ENCODE measurements at places on chromosomes 6 and 20.

- peak; percentile 39 for DNase-seq
Observed at GRCh38 chr6:105545228-105545920, 142.5 kb upstream of the PREP start.

- no peak for DNase-seq
Observed at GRCh38 chr20:37355252-37356180, 9.6 kb downstream of the SRC start.

GRCh38 chr6:128663238-128663637 lies 142.8 kb upstream of the PTPRK start:
- DNase-seq = no peak

DNA sequence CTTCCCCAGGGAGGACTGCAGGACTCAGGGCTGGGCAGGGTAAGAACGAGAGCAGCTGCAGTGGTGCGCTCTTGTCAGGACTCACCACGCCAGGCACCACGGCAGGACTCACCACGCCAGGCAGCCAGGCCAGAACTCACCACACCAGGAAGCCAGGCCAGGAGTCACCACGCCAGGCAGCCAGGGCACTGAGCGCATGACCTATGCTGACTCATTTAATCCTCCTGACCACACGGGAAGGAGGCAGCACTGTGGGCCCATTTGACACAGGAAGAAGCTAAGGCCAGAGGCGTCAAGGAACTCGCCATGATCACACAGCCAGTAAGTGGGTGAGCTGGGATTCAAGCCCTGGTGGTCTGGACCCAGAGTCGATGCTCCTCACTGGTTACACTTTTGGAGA lies 189.3 kb downstream of the PREX1 start:
- DNase-seq = peak; percentile 53

DNA sequence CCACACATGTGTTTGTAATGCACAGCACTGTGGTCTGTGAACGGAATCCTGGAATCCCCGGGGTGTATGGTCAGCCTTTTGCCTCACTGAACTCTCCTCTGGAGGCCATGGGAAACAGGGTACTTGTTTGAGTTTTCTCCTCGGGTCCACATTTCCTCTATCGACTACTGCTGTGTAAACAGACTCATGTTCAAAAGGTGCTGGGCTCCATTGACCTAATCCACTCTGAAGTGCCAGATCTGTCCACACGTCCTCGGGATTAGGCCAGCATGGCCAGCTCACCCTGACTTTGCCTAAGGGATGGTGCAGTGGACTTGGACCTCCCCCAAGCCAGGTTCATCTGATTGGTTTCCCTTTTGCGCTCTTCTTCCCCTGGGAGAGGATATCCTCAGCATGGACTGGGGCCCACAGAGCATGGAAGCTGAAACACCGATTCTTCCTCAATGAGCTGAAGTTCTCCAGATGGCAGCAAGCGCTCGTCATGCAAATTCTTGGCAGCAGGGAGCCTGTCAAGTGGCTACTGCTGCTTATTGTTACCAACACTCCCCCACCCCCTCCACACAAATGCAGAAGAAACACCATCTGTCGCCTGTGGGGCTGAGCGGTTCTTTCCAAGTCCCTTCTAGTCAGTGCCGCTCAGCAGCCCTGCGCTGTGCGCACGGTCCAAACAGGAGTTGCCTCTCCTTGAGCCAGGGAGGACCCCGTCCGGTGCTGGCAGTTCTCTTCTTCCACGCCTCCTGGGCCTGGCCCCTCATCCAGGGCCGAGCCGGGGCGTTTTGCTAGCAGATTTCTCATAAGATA lies 292.6 kb upstream of the MARCKS start:
- peak; percentile 61 for DNase-seq

DNA sequence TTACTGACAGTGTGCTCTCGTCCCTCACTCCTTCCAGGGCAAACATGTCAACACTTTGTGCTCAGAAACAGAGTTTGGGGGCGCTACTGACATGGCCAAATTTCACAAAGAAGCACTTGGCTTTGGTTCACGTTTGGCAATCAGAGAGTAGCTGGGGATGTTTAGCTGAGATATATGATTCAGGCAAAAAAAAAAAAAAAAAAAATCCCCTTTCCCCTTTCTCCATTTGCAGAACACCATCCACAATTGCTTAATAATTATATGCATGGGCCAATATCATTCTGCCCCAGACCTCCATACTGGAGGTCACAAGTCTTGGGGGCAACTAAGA lies 128.4 kb upstream of the ADGRF1 start:
- peak; percentile 63 for DNase-seq

GRCh38 chr6:169286961-169287360 lies 33.3 kb upstream of the THBS2 start:
- no peak for DNase-seq

DNA sequence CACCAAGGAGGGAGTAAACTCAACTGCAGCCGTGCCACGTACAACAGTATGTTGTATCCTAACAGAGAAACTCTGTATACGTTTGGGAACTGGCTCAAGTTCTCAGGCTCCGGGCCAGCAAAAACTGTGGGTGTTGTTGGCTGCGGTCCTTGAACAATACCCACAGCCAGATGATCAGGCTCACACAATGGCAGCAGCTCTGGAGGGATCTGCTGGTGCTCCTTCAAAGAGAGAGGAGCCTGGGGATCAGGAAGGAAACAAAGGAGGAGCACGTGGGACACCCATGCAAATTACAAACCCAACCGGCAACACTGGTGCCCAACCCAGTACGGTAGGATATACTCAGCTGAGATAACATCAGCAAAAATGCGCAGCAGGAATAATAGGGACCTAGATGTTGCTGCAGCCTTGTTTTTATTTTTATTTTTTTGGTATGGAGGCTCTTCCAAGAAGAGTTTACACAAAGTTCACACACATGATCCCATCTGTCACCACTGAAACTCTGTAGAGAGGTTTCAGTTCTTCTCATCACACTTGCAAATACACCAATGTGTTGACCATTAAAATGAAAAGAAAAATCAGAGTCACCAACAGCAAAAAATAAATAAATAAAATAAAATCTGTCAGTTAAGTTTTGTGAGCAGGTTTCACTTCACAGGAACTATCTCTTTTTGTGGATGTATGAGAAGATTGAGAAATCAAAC lies 41.2 kb upstream of the PDE10A start:
- DNase-seq = no peak

DNA sequence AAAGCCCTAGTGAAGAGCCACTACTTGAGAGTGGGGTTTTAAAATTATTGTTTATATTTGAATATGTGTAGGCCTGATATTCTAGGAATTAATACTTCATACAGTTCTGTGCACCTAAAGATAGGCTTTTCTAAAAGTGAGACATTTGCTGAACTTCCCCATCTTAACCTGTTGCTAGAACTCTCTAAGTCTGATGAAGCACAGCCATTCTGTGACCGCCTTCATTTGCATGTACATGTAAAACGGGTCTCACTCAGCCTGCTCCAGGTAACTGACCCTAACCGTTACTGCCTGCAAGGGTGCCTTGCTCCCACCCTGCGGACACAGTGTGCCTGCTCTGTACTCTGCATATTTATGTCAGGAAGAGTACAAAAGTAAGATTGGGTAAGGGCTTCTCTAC lies 44.3 kb upstream of the IRF4 start:
- DNase-seq = no peak

DNA sequence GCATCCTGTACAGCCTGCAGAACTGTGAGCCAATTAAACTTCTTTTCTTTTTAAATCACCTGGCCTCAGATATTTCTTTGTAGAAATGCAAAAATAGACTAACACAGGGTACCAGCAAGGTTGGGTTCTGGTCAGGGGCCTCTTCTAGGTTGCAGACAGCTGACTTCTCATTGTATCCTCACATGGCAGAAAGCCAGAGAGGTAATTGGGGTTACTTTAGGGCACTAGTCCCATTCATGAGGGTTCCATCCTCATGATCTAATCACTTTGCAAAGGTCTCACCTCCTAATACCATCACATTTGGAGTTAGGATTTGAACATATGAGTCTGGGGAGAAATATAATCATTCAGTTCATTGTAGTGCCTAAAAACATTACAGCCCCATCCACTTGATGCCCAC lies 101.5 kb downstream of the LCA5 start:
- DNase-seq = no peak

DNA sequence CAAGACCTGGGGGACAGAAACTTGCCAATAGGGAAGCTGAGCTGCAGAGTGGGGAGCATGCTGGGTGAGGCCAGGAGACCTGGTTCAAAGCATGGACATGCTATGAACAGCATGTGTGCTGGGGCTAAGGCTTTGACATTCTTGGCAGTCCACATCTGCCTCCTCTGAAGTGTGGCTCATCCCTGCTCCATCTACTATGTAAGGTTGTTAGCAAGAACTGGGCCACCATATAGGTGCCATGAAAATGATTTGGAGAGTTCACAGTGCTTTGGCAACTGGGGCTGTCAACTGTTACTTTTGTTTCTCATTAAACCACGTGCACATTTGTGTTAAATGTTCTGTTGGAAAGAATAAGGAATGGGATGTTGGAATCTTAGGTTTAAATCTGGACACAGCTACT lies 311.1 kb downstream of the CDC5L start:
- DNase-seq = no peak

- peak; percentile 40 for DNase-seq
Observed at GRCh38 chr20:59032713-59033059, 551 bp upstream of the ATP5F1E start.

DNA sequence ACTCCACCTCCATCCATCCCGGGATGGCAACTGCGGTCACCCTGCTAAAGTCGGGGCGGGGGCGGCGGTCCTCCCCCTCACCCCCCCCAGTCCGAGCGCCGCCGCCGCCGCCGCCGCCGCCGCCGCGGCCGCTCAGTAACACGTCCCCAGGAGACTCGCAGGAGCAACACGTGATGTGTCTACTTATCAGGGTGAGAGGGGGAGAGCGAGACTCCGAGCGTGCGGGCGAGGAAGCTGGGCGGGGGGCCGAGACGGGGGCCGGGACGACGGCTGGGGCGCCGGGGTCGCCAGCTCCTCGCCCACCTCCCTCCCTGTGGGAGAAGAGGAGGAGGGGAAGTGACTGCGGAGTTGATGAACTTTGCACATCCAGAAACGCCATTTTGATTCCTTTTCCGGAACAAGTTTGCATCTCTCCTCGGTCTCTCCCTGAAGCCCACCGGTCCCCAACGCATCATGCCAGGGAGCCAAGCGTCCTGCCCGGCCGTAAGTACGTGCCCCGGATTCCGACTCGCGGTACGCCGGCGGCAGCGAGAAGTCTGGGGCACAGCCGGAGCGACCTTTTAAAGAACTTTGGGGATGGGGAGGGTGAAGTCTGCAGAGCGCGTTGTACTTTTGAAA lies at the start of gene RREB1:
RREB1 (plus strand) TSS at position 384 of the 618 bp plus-strand sequence. CDS start 73,951 bp downstream, outside the sequence.
- peak; percentile 46 for DNase-seq

DNA sequence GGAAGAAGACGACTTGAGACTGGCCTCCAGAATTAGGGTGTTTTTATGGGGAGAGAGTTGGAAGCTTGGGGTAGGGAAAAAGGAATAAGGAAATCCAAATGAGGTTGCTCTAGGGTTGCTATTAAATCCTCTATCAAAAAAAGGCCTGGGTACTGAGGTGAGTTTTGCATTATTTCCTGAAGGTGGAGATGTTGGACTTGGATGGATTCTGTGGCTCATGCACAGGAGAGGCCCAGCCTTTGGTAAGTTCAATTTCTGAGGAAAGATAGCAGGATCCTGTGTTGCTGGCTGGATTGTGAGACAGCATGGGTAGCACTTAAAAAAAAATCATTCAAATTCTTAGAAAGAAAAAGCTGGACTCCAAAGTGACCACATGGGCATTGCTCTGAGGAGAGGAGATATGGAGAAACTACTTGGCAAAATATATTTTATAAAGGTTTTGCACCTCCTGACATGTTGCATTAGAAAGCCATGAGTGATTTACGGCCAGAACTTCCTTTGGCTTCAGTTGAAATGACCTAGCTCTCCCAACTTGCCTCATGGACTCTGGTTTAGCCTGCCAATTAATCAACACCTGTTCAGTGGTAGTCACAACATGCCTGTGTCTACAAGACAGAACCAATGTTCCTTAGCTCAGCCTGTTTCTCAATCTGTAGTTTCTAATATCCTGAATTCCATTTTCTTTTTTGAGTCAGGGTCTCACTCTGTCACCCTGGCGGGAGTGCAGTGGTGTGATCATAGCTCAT lies 152.1 kb upstream of the RALGAPA2 start:
- no peak for DNase-seq

- no peak for DNase-seq
Observed at GRCh38 chr6:96015518-96016333, at the start of gene FUT9. Gene FUT9 (plus strand): TSS chr6:96015974. CDS start chr6:96203156, 187,182 bp downstream.

DNA sequence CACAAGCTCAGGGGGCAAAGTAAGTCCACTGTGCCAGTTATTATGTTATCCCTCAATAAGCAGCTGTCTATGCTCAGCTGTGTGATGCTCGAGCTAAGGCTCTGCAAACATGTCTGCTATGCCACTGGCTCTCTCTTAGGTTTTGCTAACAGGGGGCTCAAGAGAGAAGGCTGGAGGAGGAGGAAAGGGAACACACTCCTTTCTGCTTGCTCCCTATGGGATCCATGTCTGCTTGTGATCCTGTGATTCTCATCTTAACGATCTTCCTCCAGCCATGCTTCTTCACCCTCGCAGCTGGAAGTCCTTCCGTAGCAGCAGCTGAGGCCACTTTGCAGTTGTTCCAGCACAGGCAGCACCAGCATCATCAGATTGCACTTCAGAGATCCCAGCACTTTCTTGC lies 37.0 kb upstream of the IGF2R start:
- no peak for DNase-seq

GRCh38 chr6:151290877-151291721 lies 51.3 kb downstream of the AKAP12 start:
- DNase-seq = no peak

GRCh38 chr20:22620342-22620741 lies 36.0 kb upstream of the FOXA2 start:
- DNase-seq = no peak

- peak; percentile 12 for DNase-seq
Observed at GRCh38 chr20:13775867-13776266, 8.9 kb downstream of the ESF1 start.

DNA sequence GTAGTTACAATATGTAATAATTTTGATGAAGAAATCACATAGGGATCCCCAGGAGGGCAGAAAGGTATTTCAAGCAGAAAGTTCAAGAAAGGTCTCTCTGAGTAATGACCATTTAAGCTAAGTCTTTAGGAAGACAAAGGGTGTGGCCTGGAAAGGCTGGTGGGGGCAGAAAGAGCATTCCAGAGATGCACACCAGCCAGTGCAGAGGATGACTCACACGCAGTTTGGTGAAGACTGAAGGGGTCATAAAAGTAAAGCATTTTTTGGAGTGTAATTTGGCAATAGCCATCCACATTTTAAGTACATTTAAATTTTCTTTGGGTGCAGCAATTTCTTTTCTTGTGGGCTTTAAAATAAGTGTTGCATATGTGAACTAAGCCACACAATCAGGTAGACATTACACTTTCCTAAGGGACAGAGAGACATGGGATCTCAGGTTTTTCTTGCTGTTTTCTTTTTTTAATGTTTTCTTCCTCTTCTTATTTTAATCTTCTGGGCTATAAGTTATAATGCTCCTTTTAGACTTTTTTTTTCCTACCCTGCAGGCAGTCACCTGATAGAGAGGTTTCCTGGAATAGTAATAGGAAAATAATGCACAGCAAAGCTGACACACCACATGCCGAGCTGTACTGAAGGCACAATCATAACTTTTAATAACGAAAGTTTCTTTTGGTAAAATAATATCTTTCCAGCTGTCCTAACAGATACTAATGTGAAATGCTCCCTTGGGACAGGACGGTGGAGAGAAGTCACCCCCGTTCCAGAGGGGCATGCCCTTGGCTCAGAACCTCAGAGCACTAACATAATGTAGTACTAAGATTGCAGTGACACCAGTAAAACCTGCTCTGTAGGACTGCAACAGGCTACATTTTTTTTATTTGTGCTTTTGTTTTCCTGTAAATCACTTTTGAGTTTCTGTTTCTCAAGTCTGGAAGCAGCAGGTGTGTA lies 49.6 kb upstream of the PTPRK start:
- DNase-seq = no peak

- DNase-seq = no peak
Observed at GRCh38 chr20:50055524-50056083, 57.3 kb downstream of the UBE2V1 start.

- no peak for DNase-seq
Observed at GRCh38 chr6:165701005-165701404, 38.0 kb upstream of the PDE10A start.

Measured in suppressor macrophage treated with lipopolysaccharide for 4 hours (primary cell).